ENCODE measurements at places on chromosomes 13 and 19.

DNA sequence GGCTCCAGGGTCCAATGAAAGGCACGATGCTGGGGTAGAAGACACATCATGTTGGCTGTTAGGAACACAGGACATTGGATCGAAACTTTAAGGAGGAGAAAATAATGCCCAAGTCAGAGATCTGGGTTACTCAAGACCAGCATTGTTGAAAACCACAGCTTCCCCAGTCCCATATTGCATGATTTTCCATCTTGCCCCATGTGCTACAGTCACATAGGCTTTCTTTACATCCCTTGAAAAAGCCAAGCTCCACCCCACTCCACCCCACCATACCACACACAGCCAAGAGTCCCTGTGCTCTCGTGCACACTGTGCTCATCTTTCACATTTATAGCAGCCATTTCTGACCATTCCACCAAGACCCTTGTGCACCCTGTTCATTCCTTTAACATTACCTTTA is 636.2 kb downstream of the DIAPH3 start:
- DNase-seq: no peak

GRCh38 chr19:17311455-17312188 is 2.3 kb downstream of the DDA1 start:
- DNase-seq: no peak

- DNase-seq: no peak
These were observed 244.4 kb upstream of the SLITRK1 start for GRCh38 chr13:84126671-84127171.

- DNase-seq: no peak
These were observed 1317.1 kb downstream of the SLITRK1 start for GRCh38 chr13:82565201-82565600.

- no peak for DNase-seq
These were observed 29.3 kb downstream of the MTUS2 start for GRCh38 chr13:28849441-28849840.

- no peak for DNase-seq
These were observed 4.2 kb downstream of the PSG2 start for GRCh38 chr19:43078311-43078710.

DNA sequence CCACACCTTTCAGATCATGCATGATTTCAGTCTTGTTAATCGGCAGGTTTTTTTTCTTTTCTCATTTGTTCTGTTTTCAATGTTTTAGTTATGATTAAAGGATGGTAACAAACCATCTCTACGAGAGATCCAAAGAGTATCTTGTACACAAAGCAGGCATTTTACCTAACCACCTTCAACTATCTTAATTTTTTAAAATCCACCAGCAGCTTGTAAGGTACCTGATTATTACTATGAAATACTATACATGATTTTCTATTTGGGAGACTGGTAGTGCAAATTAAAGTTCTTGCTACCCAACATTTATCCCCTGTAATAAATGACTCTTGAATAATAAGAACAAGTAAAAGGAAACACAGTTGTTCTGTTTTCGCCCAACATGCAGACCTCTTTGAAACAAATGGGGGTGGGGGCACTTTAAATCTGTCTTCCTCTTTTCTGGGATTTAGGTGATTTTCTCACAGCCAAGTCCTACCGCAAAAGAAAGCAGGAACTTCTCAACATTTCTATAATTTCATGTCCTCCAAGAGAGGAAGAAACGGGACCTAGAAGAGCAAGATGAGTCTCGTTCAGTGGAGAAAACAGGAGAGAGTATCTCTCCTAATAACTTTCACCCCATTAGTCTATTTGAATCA is 3.6 kb downstream of the POU4F1 start:
- DNase-seq: no peak

DNA sequence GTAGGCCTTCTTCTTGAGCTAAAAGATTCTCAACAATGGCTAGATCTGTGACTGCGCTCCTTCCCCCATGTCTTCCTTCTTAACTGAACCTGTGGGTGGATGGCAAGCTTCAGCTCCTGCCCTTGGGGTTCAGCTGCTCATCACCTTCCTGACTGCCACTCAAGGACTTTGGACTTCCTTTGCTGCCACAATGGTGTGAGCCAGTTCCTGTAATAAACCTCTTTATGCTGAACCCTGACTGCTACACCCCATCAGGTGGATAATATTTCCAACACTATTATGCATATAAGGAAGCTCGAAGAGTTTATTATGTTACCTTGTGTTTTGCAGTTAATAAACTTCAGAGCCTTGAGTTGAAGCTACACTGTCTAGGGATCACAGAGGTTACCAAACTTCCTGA is 208.9 kb upstream of the SLC10A2 start:
- no peak for DNase-seq

GRCh38 chr13:23865026-23865425 is 24.2 kb downstream of the MIPEP start:
- DNase-seq: no peak

DNA sequence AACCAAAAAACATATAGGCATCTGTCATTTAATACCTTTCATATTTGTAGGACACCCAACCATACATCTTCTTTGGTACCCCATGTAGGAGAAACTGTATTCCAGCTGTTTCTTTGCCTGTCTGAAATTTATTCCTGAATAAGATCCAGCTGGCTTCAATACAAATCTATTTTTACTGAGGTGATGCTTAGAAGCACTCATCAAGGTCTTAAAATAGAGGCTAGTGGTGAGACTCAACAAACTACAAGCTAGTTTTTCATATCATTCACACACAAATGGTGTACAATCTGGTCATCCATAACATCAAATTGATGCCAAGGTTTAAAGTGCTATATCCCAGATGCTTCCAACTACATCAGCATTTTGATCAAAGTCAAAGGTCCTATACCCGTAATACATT is 1071.3 kb upstream of the MIR17HG start:
- no peak for DNase-seq
